ENCODE measurements at places on chromosomes 7 and 10. TPM values are rescaled to one million over a fixed set of nuclear protein-coding genes. Genes with fewer than 3 reads are reported as not detected.

DNA sequence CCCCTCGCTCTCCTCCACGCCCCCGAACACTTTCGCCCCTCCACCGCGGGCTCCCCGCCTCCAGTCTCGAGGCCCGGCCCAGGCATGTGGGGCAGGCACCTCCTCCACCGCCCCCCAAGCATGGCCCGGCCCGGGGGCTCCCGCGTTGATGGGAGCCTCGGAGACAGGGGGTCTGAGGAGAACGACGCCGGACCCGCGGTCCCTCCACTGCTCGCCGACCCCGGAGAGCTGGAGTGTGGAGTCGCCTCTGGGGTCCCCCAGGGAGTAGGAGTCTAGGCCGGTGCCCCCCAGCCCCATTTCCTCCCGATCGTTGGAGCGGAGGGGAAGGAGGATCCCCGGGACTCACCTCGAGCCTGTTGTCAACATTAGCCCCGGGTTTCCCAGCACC lies 206 bp downstream of the UPF2 start:
- peak; percentile 54 for DNase-seq

DNA sequence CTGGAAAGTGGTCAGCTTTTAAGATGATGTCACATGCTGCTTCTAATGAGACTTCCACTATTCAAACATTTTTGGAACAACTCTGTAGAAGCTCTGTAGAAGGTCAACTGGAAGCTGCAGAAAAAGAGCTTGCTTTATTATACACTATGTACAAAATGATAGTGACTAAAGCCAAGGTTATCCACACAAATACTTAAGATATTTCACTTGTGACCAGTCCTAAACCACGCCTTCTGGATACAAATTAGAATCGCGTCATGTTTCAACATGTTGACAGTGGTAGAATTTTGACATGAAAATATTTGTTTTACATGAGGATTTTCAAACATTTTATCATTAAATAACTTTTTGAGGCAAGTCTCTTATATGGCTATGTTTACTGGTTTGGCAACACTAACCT lies 499.6 kb upstream of the PHF14 start:
- DNase-seq = no peak

DNA sequence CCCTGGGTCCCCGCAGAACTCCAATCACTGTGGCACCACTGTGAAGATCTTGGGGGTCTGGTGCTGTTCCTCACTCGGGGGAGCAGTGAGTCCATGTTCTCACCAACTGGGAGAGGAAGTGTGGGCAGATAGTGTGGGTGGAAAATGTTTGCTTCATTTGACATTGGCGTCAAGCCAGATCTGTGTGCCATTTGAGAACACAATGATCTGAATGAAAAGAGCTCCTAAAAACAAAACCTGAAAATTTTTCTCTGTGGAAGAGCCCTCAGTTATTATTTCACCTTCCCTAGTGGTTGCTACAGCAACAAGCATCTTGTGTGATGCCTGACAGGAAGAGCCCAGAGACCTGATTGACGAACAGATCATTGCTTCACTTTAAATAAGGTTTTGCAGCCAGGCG lies 125.6 kb downstream of the VIPR2 start:
- DNase-seq = peak; percentile 23

DNA sequence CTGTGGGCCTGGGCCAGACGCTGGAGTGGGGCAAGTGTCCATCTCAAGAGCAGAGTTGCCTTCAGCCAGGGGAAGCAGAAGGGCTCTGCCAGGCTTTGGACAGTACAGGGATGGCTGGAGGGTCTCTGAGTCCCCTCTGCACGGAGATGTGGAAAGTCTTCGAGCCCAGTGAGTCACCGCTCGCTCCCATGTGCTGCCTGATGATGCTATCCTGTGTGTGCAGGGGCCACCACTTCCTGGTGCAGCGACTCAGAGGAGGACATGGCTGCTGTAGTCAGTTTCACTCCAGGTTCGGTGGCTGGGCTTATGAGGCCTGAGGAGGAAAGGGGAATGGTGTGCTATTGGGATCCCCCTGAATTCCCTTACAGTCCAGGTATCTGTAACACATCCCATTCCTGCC lies 6.0 kb downstream of the ADCYAP1R1 start:
- no peak for DNase-seq

- no peak for DNase-seq
Measured at GRCh38 chr10:30747633-30748032, 118.1 kb upstream of the LYZL2 start.

GRCh38 chr10:4984971-4985594 lies 18.6 kb downstream of the AKR1C2 start:
- peak; percentile 55 for DNase-seq

DNA sequence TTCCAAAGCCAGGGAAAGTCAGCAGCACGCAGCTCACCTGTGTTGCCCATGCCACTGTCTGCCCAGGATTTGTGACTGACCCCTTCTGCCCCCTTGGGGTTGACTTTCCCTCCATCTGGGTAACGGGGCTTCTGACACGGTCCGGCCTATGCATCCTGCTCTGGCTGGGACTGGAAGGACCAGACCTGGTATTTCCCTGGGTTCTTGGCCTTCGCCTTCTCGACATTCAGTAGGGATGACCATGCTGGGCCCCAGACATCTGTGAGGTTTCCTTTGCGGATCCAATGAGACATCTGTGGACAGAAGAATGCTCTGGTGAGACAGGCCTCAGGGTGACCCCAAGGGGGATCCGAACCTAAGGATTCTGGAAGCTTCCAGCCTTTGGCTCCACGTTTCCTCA lies 34.2 kb upstream of the ZNF716 start:
- no peak for DNase-seq

- DNase-seq = no peak
Measured at GRCh38 chr10:92490387-92490786, 83.5 kb downstream of the IDE start.

DNA sequence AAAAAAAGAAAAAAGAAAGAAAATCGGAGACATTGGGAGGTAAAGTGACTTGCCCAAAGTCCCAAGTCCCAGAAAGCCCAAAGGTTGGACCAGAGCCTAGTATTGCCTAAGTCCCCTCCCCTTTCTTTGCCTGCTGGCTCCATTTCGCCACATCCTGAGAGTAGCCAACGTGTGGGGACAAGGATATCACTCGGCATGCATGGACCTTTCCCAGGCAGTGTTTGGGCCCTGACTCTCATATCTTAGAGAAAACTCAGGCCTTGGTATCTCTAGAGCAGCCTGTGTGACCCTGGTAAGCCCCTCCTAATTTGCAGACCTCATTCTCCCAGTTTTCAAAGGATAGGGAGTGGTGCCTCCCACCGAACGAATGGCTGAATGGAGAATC lies 294.2 kb upstream of the ZMIZ1 start:
- no peak for DNase-seq

Gene NEUROG3
- polyA plus RNA-seq = not detected

All from kidney (tissue), 22 donors.